Activated naive CD8-positive, alpha-beta T cell treated with anti-CD3 and anti-CD28 coated beads, Interleukin-2, amount 50 U/mL, for 24 hours (primary cell): ENCODE measurements at places on chromosomes 16 and 17.

- DNase-seq, result peak; percentile 98
Observed at GRCh38 chr16:1782408-1783264, at the start of the genes NUBP2 and SPSB3. Gene NUBP2 (plus strand): TSS chr16:1782960. CDS start chr16:1783021, 61 bp downstream. Gene SPSB3 (minus strand): TSS chr16:1782571. CDS start chr16:1781483, 1,088 bp downstream.

DNA sequence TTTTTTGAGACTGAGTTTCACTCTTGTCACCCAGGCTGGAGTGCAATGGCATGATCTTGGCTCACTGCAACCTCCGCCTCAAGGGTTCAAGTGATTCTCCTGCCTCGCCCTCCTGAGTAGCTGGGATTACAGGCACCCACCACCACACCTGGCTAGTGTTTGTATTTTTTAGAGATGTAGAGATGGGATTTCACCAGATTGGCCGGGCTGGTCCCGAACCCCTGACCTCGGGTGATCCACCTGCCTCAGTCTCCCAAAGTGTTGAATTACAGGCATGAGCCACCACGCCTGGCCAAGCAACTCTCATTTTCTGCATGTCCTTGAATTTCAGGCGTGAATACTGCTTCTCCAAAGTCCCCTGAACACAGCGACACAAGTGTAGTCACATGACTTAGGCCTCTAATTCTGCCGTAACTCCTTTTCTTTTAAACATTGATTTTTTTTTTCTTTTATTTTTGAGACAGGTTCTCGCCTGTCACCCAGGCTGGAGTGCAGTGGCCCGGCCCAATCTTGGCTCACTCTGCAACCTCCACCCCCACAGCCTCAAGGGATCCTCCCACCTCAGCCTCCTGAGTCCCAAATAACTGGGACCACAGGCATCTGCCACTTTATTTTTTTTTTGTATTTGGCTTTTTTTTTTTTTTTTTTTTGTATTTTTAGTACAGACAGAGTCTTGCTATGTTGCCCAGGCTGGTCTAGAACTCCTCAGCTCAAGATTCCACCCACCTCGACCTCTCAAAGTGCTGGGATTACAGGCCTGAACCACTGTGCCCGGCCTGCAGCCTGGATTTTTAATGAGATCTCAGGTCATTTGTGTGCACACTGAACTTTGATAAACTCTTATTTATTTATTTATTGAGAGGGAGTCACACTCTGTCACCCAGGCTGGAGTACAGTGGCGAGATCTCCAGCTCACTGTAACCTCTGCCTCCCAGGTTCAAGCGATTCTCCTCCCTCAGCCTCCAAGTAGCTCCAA is 124.6 kb downstream of the KCNJ18 start:
- DNase-seq, result no peak

GRCh38 chr17:151886-152859 is 14.8 kb downstream of the SCGB1C2 start:
- no peak for DNase-seq

GRCh38 chr16:19882646-19883045 is 2.0 kb downstream of the GPRC5B start:
- DNase-seq, result no peak

- DNase-seq, result no peak
Observed at GRCh38 chr16:2609827-2610470, 72.1 kb downstream of the PDPK1 start.
